ENCODE measurements at places on chromosomes 4 and X.

DNA sequence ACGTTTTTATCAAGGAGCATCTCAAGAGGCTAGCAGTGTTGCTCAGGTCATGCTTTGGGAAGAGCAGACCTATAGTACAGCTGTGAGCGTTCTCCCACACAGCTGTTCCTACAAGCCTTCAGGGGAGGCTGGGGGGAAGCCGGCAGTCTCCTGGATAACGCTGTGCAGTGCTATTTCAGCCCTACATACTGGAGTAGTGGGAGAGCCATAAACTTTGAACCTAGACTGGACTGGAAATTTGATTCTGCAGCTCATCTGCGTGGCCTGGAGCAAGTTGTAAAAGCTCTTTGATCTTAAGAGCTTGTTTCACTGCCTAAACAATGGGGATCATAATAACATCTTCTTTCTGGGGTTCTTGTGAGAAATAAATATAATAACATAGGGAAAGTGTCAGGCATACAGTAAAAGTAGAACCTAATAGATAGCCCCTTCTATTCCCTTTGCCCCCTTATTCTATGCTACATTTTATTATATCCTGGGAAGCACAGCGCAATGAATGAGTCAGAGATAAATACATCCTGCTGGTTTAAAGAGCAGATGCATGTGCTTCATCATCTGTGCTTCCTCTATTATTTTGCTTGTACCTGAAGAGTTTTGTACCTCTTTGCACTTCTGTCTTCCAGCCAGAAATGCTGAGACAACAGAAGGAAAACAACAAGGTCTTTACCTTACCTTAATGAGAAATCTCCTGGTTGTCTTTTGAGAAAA, 14.7 kb upstream of the AMBN start:
- DNase-seq: no peak

DNA sequence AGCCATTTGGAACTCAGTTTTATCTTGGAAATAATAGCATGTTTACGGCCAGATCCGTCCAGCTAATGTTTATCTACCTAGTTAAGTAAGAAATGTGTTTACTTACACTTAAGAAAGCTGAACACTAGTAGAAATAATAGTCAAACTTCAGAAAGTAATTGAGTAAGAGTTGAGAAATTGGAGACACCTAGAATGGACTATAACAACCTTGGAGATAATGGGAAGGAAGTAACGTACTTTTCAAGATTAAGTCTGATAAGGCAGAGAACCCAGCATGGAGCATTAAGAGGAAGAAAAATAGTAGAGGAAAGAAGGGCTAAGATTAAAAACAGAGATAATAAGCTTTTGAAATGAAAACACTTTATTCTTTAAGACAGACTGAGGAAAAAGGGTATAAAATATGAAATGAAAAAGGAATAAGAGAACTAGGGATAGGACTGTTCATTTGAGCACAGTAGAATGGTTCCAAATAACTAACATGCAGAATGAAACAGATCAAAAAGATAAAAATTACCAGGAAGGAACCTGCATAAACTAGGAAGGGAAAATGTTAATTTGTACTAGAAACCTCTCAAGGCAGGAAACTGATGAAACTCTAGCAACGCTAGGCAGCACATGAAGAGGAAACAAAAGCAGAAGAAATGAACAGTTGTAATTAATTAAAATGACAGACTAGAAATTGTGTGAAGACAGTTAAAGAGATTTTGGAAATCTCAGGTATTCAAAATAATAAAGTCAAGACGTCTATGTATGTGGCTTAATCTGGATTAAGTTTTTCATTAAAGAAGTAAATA, 71.7 kb downstream of the FBXW7 start:
- no peak for DNase-seq

- DNase-seq: no peak
Measured at GRCh38 chrX:5458300-5458842, 770.3 kb downstream of the NLGN4X start.

DNA sequence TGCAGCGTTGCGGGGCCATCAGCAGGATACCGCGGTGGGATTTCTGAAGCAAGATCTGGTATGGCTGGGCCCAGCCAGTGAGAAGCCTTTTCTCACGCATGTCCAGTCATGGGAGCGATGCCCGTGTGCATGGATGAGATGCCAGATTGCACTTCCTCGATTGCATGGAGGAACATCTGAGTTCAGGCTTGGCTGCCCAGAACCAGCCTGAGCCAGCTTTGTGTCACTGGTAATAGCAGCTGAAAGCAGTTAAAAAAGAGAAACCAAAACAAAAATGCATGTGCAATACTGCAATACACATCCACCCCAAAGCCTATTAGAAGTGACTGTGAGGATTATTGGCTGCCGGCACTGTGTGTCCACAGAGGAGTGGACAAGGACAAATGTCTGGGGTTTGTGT, 59.3 kb downstream of the PSAPL1 start:
- no peak for DNase-seq

- DNase-seq: no peak
Measured at GRCh38 chr4:188554413-188554812, 415.2 kb downstream of the TRIML1 start.

- DNase-seq: no peak
Measured at GRCh38 chrX:78104447-78105176, 564 bp downstream of the PGK1 start.

- no peak for DNase-seq
Measured at GRCh38 chr4:87101543-87102199, 118.7 kb downstream of the KLHL8 start.

GRCh38 chr4:174581901-174582300, 59.6 kb upstream of the HPGD start:
- no peak for DNase-seq

- DNase-seq: no peak
Measured at GRCh38 chr4:95077864-95078263, 320.1 kb downstream of the BMPR1B start.

Data from AG04450 (cell line).